Right ventricle myocardium inferior (tissue), 1 donor: ENCODE measurements at places on chromosomes 1 and 21. TPM values are rescaled to one million over a fixed set of nuclear protein-coding genes. Genes with fewer than 3 reads are reported as not detected.

GRCh38 chr1:65894738-65895605 lies 102.3 kb downstream of the PDE4B start:
- DNase-seq = no peak

GRCh38 chr1:157415661-157416060 lies 136.7 kb downstream of the FCRL5 start:
- DNase-seq = no peak

DNA sequence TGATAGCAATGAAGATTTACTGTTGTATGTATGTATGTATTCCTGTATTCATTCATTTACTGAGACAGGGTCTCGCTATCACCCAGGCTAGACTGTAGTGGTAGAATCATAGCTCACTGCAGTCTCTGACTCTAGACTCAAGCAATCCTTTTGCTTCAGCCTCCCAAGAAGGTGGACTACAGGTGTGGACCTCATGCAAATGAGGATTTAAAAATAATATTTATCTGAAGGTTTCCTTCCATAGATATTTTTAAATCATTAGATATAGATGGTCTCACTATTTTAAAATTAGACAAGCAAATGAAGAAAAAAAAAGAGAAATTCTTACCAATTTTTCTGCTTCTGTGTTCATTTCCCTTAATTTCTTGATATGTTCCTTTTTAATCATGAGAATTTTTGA lies 27.0 kb downstream of the MIXL1 start:
- DNase-seq = no peak

GRCh38 chr21:38383411-38384237 lies 114.7 kb downstream of the ERG start:
- no peak for DNase-seq

Gene A3GALT2
- not detected for total RNA-seq
